ENCODE measurements at places on chromosomes 7 and 10.

DNA sequence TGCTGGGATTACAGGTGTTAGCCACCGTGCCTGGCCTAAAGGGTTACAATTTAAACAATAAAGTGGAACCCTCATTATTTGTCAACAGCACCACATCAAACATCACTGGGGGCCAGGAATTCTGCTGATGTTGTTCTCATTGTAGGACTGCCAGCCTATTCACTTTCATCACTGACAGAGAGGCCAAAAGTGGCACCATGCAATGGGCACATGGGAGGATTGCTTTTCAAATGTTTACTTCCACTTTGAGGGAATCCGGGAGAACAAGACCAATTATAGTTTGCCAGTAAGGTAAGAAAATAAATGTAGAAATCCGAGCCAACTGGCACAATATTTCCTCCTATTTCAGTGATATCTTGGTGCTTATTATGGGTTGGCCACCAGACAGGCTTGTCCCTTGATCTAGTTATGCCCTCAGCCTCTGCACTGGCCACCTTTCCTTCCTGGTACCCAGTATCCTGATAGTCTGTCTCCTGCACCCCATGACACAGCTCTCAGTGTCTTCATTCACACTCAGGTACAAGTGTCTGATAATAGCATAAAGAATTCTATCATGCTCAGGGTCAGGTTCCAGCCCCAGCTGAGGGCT is 82.6 kb downstream of the ANLN start:
- no peak for DNase-seq

- DNase-seq: no peak
Observed at GRCh38 chr7:45645141-45645969, 71.2 kb downstream of the ADCY1 start.

DNA sequence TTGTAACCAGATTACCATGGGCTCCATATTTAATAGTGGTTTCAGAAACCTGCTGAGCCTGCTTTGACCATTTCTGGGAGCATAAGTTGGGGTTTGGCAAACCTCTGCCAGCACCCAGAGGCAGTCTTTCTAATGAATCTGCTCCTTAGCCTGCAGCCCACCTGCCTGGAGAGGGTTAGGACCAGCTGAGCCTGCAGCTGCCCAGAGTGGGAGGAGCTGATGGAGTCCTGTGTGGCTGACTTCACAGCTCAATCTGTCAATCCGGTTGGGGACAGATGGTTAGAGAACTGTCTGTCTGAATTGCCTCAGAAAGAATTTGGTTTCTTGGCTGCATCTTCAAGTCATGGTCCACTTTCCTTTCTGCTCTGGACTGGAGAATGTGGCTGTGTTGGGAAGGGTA is 444.6 kb downstream of the NRG3 start:
- no peak for DNase-seq

- DNase-seq: no peak
Observed at GRCh38 chr7:144545330-144545729, 141.8 kb upstream of the NOBOX start.

- DNase-seq: no peak
Observed at GRCh38 chr10:12121673-12122072, 7.8 kb upstream of the SEC61A2 start.

GRCh38 chr7:2800931-2801688 is 43.0 kb downstream of the GNA12 start:
- DNase-seq: no peak

GRCh38 chr10:68212721-68213352 is 19.1 kb downstream of the ATOH7 start:
- no peak for DNase-seq

GRCh38 chr7:37193087-37193774 is 255.4 kb downstream of the ELMO1 start:
- no peak for DNase-seq

DNA sequence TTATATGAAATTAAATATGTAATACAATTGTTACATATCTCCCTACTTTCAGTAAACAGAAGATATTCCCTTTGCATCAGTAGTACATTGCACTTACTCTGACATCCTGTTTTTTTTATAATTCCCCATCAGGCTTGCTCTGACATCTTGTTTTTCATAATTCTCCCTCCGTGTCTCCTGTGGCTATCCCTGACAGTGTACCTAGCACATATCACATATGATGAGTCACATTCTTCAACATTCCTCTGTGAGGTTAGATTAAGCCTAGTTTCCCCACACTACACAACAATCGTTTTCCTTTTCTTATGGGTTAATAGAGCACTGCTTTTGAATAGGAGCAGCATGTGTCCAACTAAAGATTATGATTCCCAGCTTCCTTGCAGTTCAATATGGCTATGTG is 250.6 kb upstream of the NPVF start:
- no peak for DNase-seq

- DNase-seq: no peak
Observed at GRCh38 chr10:76245951-76246495, 814.6 kb downstream of the LRMDA start.

DNA sequence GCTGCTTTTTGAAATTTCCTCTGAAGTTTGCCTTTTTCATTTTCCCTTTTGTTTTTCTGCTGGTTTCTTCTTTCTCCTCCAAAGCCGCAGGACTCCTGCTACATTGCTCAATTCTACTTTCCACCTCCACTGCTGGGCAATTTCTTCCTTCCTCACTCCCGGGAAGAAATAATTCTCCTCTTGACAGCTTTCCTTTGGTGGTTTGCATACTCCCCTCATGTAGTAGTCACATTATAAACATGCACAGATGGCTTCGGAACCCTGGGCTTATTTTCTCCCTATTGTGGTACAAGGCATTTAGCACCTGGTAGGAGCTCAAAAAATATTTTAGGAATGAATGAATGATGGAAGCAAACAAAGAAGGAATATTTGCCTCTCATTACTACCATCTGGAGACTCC is 977.2 kb downstream of the LRMDA start:
- no peak for DNase-seq

- no peak for DNase-seq
Observed at GRCh38 chr10:114915294-114915693, 22.7 kb upstream of the TRUB1 start.

GRCh38 chr7:664997-665735 is 61.3 kb upstream of the DNAAF5 start:
- no peak for DNase-seq

- DNase-seq: no peak
Observed at GRCh38 chr10:133388973-133389818, 4.8 kb upstream of the MTG1 start.

- DNase-seq: no peak
Observed at GRCh38 chr10:57247271-57247670, 886.2 kb upstream of the ZWINT start.

GRCh38 chr10:130041451-130042371 is 68.9 kb downstream of the C10orf143 start:
- DNase-seq: no peak

DNA sequence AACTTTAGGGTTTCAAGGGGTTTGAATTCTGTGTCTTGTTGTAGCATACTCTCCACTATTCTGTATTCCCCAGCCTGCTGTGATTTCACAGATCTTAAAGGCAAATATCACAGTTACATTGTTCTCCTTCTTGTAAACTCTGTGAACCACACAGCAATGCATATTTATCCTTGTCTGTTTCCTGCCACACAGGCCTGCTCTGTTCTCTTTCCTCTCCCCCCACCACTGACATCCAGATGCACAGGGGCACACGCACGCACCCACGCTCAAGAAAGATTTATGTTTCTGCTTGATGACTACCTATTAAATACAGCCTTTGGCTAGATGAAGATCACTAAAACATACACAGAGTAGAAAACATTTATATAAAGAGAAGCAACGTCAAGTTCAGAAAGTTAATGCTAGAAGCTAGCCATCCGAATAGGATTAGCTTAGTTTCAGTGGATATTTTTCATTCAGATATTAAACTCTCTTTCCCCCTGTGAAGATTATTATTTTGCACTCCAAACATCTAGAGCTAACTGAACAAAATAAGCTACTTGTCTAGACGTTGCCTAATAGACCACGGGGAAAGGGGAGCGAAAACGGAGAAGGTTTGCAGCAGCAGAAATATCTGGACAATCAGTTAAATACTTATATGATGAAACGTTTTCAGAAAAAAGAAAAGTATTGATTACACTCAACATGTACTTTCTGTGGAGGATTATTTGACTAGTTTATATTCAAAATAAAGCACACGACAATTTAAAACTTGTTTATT is 193.1 kb upstream of the SEMA3C start:
- DNase-seq: no peak

GRCh38 chr10:48463318-48464003 is 141.4 kb downstream of the ARHGAP22 start:
- DNase-seq: no peak

DNA sequence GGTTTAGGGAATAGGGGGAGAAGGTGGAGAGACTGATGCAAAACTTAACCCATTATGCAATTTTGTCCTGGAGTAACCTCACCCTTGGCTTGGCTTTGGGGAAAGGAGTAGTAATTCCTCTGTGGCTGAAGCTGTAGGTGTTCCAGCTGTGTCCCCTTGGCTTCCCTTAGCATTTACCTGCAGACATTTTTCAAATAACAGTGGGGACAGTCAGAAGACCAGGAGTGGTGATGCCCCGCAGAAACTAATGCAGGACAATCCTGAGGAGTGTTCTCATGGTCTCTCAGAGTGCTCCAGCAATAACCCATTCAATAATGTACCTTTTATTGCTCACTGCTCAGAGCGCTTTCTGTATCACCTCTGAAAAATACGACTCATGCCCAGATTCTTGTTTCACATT is 282.1 kb downstream of the ZEB1 start:
- DNase-seq: no peak

DNA sequence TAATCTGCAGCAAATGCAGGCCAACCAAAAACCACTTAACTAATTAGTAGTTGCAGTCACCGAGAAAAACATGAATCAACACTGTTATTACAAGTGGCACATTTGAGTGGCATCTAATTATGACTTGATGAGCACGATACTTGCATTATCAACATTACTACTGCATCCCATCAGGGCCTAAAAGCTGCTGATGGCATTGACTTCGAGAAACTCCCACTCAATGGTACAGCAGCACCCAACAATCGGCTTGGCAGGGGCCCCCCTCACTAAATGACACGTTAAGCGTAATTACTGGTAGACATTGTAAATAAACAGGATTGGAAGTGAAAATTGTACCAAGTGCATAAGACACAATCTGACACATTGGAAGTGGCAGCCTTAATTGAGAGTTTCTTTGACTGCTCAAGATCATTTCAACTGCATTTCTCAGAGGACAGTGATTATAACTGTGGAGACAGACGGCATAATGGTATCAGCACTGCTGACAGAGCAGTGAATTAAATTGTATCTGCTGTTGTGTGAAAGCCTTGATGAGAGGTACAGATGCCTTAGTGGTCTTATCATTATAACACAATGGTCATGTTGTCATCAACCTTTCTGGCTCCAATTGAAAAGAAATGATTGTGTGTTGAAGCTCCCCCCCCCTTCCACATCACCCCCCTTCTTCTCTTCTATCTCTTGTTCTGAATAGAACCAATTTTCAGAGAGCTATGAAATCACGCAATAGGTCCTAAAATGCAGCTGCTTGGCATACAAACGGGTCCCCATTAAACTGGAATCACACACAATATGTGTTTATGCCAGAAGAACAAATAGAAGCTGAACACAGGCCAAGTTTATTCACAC is 43.4 kb downstream of the SHTN1 start:
- DNase-seq: no peak

GRCh38 chr7:150466477-150466876 is 16.0 kb downstream of the GIMAP8 start:
- no peak for DNase-seq

GRCh38 chr7:131391145-131391544 is 63.5 kb downstream of the MKLN1 start:
- no peak for DNase-seq

DNA sequence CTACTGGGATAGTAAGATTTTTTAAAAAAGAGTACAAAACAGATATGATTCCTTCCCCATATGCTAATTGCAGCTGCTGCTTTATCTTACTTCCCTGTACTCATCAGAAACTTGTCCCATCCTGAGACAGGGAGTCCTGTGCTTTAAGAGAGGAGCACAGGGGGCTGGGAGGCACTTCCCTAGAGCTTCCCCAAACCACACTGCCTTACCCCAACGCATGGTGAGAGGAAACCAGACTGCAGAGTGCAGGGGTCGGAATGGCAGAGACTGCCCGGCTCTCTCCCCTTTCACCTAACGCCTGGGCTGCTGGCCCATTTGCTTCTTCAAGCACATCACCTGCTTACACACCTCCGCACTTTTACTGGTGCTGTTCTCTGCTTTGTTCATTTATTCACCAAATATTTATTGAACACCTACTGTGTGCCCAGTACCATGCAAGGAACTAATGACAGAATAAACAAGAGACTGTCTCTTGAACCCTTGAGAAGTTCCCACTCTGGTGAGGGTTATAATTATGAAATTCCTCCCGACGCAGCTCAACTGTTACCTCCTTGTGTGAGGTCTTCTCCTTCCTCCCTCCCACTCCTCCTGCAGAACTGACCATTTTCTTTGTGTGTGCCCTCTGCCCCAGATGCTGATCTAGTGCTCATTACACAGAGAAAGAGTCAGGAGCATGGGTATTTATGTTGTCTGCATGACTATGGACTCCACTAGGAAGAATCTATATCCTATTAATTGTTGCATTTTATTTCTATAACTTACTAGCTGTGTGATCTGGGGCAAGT is 289.7 kb downstream of the TCF7L2 start:
- DNase-seq: no peak

- DNase-seq: peak; percentile 35
Observed at GRCh38 chr7:140640727-140641523, at the start of gene DENND2A. TSS of gene DENND2A (minus strand) at chr7:140640813. CDS start at chr7:140602397, 38,416 bp downstream.

- no peak for DNase-seq
Observed at GRCh38 chr10:91444211-91445182, 34.4 kb downstream of the HECTD2 start.

DNA sequence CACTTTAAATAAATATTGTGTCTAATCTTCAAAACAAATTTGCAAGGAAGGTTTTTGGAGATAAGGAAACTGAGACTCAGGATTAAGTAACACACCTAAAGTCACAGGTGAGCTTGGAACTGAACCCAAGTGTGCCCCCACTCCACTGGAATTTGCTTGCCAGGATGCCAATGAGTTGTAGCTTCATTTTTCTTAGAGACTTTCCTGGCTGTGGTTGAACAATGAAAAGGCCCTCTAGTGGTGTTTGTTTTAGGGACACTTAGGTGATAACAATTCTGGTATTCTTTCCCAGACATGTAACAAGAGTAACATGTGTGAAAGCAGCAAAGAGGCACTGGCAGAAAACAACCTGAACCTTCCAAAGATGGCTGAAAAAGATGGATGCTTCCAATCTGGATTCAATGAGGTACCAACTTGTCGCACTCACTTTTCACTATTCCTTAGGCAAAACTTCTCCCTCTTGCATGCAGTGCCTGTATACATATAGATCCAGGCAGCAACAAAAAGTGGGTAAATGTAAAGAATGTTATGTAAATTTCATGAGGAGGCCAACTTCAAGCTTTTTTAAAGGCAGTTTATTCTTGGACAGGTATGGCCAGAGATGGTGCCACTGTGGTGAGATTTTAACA is 1.5 kb downstream of the IL6 start:
- DNase-seq: no peak

- no peak for DNase-seq
Observed at GRCh38 chr10:13016426-13016825, 14.9 kb upstream of the CCDC3 start.

DNA sequence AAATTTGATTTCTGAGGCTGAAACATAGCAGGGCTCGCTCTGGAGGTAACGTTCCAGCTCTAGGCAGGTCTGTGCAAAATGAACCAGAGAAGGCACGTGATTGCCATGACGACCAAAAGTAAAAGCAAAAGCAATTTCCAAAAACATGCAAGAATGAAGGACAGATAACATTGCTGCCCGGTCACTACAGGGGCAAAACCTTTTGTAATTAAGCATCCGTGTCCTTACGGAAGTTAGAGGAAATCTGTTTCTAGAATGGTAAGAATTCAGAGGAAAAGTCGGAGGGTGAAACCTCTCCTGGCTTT is 2.9 kb downstream of the KLF6 start:
- DNase-seq: no peak

All from NCI-H2107 (cell line).